ENCODE measurements at places on chromosomes 4 and X.

DNA sequence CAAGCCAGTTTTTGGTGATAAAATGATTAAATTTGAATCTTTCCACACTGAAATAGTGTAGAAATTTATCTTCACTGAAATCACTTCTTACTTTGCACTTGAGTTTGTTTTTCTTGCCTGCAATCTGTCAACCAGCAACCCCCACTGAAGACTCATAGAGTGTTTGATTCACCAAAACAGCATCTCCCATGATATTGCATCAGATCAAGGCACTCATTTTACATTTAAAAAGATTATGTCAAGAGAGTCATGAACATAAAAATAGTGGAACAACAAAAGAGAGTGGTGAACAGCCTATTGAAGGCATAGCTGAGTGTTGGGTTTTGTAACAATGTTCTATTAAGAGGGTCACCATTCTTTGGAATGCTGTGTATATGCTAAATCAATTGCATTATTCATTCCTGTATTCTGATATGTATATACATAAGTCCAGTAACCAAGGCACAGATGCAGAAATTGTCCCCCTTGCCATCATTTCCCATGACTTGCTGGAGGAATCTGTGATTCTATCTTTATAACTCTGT lies 1934.9 kb downstream of the ARAP2 start:
- DNase-seq = no peak

DNA sequence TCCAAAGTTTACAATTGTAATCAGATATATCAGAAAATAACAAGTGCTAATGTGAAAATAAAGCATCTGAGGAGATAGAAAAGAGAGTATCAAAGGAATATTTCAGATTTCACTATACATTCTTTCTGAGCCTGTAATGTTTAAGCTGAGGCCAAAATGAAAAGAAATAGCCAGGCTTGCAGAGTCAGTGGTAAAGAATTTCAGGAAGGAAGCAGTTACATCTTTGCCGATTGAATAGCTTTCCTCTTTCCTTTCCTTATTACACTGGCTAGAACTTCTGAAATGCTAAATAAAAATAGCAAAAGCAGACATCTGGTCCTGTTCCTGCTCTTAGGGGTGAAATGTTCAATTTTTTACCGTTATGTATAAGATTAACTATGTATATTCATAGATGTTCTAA lies 1441.6 kb upstream of the PCDH7 start:
- no peak for DNase-seq

DNA sequence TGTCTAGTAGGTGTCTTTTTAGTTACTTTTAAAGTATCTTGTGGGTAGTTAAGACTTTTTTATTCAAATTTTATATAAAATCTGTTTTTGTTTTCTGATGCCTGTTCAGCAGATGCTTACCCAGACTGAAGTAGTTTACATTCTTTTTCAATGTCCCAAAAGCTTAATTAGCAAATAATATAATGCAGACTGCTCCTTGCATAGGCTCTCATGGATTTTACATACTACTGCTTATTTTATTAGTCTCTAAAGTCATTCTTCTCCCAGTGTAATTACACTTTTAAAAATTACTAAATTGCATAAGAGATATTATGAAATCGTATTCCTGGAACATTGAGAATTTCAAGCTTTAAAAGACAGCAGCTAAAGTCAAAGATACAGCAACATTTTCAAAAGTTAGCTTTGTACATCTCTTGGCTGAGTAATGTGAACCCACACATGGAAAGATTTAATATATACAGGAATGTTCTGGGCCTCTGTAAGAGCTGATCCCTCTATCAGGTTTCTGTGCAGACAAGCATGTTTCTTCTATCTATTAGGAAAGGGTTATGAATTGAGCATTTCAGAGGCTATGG lies 148.4 kb upstream of the SPRY1 start:
- DNase-seq = no peak

GRCh38 chrX:74346088-74346487 lies 42.1 kb downstream of the ZCCHC13 start:
- DNase-seq = no peak

DNA sequence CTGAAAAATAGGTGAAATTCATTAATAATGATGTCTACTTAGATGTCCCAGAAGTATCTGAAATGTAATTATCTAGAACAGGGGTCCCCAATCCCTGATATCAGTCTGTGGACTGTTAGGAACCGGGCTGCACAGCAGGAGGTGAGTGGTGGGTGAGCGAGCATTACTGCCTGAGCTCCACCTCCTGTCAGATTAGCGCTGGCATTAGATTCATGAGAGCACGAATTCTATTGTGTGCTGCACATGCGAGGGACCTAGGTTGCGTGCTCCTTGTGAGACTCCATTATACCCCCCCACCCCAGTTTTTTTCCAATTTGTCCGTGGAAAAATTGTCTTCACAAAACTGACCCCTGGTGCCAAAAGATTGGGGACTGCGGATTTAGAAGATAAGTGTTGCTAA lies 458.8 kb downstream of the CCSER1 start:
- DNase-seq = no peak

DNA sequence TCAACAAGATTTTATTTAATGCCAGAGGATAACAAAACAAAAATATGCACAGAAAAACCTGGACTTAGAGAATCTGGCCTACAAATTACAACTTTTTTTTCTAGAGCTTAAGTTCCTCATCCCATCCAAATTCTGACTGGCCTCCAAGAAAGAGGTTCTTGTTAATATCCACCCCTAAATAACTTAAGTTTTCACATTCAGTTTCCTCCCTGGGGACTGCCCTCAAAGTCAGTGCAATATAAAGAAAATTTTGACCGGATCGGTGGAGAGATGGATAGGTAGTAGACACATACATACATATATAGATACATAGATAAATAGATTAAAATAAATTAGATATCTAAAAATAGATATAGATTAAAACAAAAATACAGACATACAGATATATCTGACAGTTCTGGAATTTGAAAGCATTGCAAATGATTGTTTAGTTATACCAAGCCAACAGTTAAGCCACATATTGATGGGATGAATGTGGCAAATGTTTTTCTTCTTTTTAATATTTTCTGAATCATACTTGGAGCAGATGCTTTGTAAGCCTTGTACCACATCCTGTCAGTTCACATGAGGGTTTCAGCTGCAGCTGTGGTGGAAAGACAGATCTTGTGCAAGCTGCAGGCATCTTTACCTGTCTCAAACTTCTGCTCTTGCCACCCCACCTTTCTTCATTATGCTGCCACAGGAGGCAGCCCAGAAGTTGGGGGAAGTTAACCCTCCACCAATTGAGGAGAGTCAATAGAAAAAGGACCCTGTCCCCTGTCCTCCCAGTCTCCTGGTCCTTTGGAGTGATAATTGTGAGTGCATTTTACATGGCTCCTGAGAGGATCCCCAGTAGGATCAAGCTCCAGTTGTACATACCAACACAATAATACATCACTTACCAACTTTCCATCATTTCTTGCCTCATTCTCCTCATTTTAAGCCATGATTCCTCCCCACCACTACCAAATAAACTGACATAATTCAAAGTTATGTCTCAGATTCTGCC lies 58.5 kb upstream of the PRDM8 start:
- DNase-seq = no peak

DNA sequence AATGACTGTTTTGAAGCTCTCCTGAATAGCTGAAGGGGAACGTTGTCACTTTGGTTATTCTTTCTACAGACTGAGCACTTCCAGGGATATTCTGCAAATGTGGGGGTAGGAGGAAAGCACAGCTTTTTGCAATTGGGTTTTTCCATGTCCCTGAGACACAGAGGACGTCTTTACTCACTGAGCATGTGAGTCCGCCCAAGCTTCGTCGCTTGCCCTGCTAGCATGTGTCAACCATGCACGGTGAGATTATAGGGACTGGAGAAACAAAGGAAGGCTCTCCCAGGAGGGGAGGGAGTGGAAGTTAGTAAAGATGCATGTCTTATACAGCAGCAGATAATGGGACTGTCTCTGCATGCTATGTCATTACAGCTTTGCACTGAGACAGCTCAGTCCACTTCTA lies 111.5 kb upstream of the SFRP2 start:
- DNase-seq = no peak

- DNase-seq = peak; percentile 2
Observed at GRCh38 chrX:120857240-120857639, 18.4 kb downstream of the CT47B1 start.
